ENCODE measurements at places on chromosomes 4 and X.
A peak's percentile ranks its signal among the peaks of the same experiment; 100 is the strongest.

GRCh38 chr4:31100536-31100935 is 380.4 kb downstream of the PCDH7 start:
- DNase-seq = no peak

GRCh38 chrX:154720067-154720466 is 30.8 kb downstream of the GAB3 start:
- DNase-seq = no peak

- DNase-seq = no peak
Observed at GRCh38 chr4:41822325-41822724, 73.8 kb upstream of the PHOX2B start.

- peak; percentile 73 for DNase-seq
Observed at GRCh38 chrX:154732421-154733065, 18.3 kb downstream of the GAB3 start.

DNA sequence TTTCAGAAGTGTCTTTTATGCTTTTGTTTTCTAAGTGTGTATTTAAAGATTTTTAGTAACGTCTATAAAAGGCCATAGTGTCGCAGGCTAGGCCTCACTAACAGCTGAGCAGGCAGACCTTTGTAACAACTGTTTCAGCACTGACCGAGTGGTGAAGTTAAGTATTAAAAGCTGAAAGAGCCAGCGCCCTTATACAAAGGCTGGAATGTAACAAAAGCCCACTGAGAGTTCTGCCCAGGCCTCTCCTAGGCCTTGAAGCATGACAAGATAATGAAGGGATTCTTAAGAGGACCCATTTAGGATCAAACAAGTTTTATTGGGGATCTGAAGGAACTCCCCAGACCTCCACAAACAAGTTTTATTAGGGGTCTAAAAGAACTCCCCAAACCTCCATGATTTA is 722.5 kb upstream of the PRKX start:
- no peak for DNase-seq

- DNase-seq = peak; percentile 52
Observed at GRCh38 chr4:55184600-55185523, 59.5 kb upstream of the KDR start.
